NCI-H1436 (cell line): ENCODE measurements at places on chromosomes 7 and 10.
A peak's percentile ranks its signal among the peaks of the same experiment; 100 is the strongest.

GRCh38 chr7:21359163-21359562, 68.7 kb upstream of the SP4 start:
- DNase-seq: no peak

DNA sequence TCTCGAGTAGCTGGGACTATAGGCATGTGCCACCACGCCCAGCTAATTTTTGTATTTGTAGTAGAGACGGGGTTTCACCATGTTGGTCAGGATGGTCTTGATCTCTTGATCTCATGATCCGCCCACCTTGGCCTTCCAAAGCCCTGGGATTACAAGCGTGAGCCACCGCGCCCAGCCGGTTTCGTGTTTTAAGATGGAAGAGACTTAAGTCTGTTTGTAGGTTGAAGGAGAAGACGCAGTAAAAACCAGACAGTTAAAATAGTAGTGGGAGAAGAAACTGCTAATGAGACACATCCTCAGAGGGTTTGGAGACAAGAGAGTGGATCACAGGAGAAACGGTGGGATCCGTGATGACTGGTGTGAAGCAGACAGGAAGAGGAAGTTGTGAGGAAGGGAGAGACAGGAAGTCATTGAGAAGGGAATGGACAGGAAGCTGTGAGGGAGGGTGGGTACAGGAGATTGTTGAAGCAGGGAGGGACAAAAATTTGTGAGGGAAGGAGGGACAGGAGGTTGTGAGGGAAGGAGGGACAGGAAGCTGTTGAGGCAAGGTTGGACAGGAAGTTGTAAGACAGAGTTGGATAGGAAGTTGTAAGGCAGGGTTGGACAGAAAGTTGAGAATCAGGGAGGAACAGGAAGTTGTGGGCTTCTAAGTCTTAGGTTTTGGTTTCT, 115.5 kb downstream of the WDFY4 start:
- no peak for DNase-seq

DNA sequence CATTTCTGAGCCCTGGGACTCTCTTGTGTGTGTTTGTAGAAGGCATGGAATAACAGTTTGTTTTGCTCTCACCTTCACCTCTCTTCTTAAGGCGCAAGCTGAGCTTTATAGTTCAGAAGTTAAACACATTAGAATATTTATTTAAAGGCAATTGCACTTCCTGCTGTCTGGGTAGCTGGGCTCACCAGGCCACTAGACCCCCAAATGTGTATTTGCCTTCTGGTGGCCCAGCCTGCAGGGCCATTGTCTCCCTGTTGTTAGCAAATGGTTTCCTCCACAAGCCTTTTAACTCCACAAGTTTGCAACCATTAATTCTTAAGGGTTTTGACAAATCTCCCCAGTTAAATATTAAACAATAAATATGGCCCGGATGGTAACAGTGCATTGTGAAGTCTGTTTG, 31.1 kb upstream of the NEUROD6 start:
- DNase-seq: no peak

DNA sequence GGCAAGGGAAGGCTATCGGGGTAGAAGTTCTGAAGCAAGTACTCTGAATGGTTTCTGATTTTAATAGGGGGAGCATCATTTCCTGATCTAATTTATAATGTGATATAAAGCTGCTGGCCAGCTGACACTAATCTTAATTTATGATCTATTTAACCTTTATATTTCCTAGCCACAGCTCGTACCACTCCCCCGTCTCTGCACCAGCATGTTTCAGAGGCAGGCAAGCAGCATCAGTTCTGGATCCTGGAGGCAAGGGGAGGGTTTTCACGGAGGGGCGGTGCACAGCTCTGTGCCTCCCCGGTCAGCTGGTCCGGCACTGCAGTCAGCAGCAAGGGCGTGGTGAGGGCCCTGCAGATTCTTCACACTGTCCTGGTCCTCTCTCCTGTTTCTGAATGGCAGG, 30.0 kb downstream of the MGMT start:
- no peak for DNase-seq

DNA sequence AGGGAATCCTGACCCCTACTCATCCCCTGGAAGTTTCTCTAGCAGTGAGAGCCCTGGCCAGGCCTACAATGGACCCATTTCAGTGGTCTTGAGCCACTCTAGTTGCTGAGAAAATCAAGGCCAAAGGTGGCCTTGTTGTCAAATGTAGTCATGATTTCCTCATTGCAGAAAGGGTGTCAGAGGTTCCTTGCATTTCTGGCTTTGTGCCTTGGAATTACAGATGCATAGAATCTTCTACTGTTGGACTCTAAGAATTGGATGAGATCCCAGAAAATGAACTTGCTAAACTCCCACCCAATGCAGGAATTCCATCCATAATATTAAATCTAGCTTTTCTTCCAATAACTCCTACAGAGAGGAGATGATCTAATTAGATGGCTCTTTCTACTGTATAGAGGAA, 12.2 kb downstream of the CPA2 start:
- no peak for DNase-seq

DNA sequence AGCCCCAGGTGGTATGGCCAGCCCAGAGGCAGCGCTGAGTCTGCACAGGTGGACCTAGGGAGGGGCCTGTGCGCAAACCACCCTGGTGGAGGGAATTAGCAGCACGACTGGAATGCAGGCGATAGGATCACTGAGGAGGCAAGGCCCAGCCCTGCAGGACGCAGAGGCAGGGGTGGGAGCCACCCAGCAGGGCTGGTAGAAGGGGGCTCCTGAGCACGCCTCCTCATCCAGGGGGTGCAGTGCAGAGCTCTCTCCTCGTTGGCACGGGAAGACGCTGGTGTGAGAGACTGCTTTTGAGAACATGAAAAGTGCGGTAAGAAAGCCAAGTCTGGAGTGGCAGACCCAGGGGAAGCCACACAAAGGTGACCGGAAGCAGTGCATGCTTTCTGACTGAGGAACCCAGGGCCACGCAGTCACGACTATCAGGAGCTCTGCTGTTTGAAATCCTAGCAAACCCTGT, 6.0 kb downstream of the FXYD4 start:
- no peak for DNase-seq

GRCh38 chr7:64558781-64559180, 4.1 kb downstream of the ZNF680 start:
- no peak for DNase-seq

DNA sequence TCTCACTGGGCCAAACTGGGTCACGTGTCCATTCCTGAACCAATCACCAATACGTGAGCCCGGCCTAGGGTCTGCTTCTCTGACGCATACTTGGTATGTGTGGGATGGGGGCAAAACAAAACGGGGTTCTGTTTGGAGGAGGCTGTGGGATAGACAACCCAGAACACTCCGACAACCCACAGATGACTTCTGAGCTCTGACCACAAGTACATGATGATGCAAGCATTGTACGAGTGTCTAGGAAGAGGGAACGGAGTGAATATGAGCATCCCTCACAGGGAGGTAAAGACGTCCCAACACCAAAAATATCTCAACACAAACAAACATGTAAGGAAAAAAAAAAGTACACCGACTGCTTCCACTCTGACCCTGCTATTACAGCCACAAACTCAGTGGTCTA, 5.6 kb downstream of the DAGLB start:
- no peak for DNase-seq

GRCh38 chr10:24430591-24430990, 221.7 kb downstream of the KIAA1217 start:
- DNase-seq: no peak

- no peak for DNase-seq
Observed at GRCh38 chr10:6667679-6668270, 87.7 kb upstream of the PRKCQ start.

DNA sequence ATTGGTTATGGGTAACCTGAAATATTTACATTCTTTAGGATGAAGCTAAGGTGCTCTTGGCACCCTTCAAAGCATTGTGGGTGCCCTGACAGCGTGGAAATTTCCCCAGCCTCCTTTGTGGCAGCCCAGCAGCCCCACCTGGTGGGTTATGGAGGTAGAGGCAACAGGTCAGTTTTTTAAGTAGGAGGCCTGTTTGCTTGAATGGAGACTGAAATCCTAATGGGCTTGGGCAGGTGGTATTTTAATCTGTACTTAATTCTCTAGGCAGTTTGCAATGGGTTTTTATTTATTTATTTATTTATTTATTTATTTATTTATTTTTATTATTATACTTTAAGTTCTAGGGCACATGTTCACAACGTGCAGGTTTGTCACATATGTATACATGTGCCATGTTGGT, 139.4 kb downstream of the EPC1 start:
- peak; percentile 22 for DNase-seq

DNA sequence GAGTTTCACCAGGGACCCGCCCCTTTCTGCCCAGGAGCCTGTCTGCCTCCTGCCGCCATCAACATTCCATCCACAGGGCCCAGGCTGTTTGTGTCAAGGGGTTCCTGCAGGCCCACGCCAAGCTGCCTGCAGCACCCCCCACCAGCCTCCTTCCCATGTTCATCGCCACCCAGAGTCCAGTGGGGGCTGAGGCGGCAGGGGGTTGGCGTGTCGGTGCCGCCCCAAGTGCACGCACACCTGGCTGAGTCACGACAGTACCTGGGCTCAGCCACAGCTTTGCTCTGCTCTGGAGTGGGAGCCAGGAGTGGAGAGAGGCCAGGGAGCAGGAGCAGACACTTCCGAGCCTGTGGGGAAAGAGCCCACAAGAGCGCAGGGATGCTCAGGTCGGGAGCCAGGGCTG, 42.8 kb upstream of the TECTB start:
- DNase-seq: no peak

- DNase-seq: no peak
Observed at GRCh38 chr7:41404375-41405074, 298.4 kb downstream of the INHBA start.

DNA sequence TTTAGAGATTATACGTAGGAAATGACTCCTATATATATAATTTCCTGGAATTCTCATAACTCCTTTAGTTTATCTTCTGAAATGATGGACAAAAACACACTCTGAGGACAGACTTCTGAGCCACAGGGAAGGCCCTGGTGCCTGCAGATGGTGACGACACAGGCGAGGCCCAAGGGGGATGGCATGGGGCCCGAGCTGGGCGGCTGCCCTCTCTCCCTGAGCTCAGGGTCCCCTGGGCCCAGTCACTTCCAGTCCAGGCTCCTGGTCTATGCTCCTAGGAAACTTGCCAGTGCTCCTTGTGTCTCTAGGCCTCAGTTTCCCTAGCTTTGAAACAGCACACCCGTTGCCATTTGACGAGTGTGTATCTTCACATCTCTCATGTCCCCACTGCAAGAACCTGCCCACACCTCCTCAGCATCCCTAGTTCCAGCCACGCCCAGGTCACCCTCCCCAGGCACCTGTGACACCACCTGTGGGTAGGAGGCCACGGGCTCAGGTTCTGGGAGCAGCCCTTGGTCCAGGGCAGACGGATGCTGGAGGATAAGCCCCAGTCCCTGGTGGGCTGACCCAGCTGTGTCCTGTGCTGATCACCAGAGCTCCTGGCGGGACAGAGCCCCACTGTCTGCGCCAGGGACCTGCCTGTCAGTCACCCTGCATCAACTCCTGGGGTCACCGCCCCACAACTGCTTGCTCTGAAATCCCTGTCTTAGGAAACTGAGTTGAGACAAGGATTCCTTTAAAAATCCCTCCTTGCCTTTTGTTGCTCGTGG, 23.4 kb upstream of the SHH start:
- no peak for DNase-seq

DNA sequence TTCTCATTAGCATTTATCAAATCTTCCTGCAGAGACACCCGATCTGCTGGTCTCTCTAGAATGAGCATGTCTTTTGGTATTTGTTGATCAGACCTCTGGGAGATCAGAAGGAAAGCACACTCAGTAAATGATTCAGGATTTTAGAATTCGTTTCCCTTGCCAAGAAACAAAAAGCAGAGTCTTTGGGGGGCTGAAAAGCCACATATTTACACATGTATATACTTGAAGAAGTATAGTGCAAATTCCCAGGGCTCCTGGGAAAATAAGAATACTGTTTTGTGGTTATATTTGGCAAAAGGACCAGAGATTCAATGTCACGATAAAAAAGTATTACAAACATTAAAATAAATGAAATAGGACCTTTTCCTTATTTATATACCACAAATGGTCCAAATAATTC, 100.2 kb downstream of the AGMO start:
- no peak for DNase-seq

DNA sequence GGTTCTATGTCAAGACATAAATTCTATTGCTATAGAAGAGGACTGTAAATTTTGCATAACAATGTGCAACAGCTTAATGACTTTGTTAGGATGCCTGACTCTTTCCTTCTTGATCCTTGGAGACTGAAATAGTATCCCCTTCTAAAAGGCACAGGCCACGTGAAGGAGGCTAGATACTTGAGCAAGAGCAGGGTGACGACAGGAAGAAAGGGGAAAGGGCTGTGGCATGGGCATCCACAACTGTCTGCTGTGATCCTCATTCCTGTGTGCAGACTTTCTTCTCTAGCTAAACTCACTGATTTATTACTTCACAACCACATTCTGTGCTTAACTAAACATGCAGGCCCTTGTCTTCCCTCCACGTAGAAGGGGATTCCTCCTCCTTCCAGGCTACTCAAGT, 1111.8 kb upstream of the C7orf33 start:
- DNase-seq: no peak

DNA sequence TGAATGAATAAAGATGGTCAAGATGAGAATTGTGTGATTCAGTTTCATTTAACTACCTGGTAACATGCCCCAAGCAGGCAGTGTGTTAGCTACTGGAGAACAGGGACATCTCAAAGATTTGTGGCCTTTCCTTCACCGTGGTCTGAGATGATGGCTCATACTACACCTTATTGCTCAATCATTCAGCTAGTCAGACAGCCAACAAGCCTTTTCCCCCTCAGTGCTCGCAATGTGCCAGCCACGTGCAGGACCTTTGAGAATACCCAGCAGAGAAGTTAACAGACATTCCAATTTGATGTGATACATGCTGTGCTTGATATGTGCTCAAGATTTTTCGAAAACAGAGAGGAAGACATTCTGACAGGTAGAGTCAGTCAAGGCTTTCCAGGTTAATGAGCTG, 562.8 kb downstream of the SUGCT start:
- no peak for DNase-seq

DNA sequence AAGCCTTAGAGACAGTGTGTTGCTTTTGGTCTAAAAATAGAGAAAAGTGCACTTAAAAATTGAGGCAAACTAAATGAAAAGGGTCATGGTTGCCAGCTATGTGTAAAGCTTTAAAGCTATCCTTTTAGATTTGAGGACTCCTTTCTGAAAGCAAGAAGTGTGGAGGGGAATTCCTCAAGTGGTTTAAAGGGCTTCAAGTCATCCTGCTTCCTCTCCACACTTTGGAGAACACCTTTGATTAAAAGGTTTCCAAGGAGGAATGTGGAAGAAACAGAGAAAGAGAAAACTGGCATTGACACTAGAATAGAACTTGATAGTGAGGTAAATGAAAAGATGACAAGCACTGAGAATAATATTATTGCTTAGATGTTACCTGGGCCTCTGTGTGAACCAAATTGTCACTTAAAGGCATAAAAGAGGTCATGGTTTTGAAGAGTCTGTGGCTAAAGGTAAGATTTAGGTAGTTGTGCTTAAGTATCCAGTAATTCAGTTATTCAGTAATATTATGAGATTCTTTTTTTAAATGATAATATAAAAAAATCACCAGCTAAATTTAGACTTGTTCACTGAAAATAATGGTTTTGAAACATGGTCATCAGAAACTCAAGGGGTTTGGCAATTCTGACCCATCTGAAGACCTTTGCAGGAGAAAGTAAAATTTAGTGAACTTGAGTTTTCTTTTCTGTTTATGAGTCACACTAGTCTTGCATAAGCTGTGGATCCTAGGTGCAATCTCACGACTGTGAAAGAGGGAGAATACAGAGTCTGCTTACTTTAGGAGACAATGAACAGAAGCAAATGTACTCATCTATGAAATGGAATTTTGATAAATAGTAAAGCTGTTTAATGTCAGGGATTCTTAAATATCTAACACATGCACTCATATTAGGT, 466.0 kb downstream of the KIF20B start:
- DNase-seq: no peak
